ENCODE measurements at places on chromosomes 5 and 9.

- no peaks in the 10 kb centered on the region for H3K4me1 ChIP-seq
- H3K36me3 ChIP-seq = no peaks in the 10 kb centered on the region
- no peak for DNase-seq
- no peaks in the 10 kb centered on the region for H3K27me3 ChIP-seq
- H3K4me3 ChIP-seq = no peak overlapping the region
Measured at GRCh38 chr9:133999851-134000265, 7.7 kb upstream of the VAV2 start.

- H3K36me3 ChIP-seq = no peaks in the 10 kb centered on the region
- H3K4me3 ChIP-seq = no peak overlapping the region
- no peak overlapping the region for H3K27ac ChIP-seq
- peaks cover 4% of the 10 kb centered on the region for H3K27me3 ChIP-seq
- DNase-seq = no peak
- no peaks in the 10 kb centered on the region for H3K4me1 ChIP-seq
Measured at GRCh38 chr5:102713682-102714231, 41.3 kb upstream of the PAM start.

DNA sequence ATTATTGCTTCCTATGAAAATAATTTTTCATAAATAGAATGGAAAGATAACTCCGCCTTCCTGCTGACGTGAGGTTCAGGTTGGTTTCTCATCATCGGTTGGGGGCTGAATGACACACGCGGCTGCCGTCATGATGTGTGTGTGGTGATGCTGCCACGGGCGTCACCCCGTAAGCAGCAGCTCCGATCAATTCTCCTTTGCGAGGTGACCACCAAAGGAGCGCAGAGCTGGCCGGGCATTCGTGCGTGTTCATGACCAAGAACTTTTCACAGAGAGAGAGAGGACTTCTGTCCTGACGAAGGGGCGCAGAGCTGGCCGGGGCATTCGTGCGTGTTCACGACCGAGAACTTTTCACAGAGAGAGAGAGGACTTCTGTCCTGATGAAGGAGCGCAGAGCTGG lies 30.3 kb downstream of the SURF6 start:
- DNase-seq = no peak
- H3K36me3 ChIP-seq = no peaks in the 10 kb centered on the region
- H3K27me3 ChIP-seq = no peaks in the 10 kb centered on the region
- no peak overlapping the region for H3K4me3 ChIP-seq

- no peaks in the 10 kb centered on the region for H3K4me1 ChIP-seq
- DNase-seq = no peak
- no peak overlapping the region for H3K27ac ChIP-seq
- no peaks in the 10 kb centered on the region for H3K36me3 ChIP-seq
Measured at GRCh38 chr9:20473515-20474013, 148.7 kb downstream of the MLLT3 start.

- H3K27ac ChIP-seq = no peak overlapping the region
- H3K4me3 ChIP-seq = no peak overlapping the region
- no peak for DNase-seq
- H3K27me3 ChIP-seq = no peaks in the 10 kb centered on the region
Measured at GRCh38 chr9:122327175-122327574, 43.6 kb upstream of the PTGS1 start.
